Left ventricle myocardium inferior (tissue), 1 donor: ENCODE measurements at places on chromosomes 13 and 19. TPM values are rescaled to one million over a fixed set of nuclear protein-coding genes. Genes with fewer than 3 reads are reported as not detected.
A peak's percentile ranks its signal among the peaks of the same experiment; 100 is the strongest.

DNA sequence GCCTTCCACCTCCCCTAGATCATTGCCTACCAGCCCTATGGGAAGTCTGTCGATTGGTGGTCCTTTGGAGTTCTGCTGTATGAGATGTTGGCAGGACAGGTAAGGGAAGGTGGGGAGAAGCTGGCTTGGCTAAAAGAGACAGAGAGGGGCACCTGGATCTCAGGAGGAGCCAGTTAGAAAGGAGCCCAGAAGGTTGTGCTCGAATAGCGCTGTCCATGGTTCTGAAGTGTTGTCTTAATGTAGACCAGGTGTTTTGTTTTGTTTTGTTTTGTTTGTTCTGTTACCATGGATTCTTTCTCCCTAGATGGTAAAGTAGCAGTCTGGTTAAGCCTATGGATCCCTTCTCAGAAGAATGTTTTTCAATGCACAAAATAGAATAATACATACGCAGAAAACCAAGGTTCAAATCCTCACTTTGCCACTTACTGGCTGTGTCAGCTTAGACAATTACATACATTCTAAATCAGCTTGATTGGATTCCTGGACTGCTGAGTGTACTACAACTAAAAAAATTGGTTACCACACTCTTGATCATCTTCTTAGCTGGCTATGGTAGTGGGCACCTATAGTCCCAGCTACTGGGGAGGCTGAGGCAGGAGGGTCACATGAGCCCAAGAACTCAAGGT, 5.9 kb upstream of the CACNG7 start:
- no peaks in the 10 kb centered on the region for H3K36me3 ChIP-seq
- H3K4me3 ChIP-seq = no peak overlapping the region
- peaks cover 98% of the 10 kb centered on the region for H3K27me3 ChIP-seq
- DNase-seq = no peak

- H3K27me3 ChIP-seq = no peaks in the 10 kb centered on the region
- H3K27ac ChIP-seq = no peak overlapping the region
- H3K36me3 ChIP-seq = no peaks in the 10 kb centered on the region
- no peak overlapping the region for H3K4me3 ChIP-seq
- no peaks in the 10 kb centered on the region for H3K4me1 ChIP-seq
Measured at GRCh38 chr13:73189362-73189761, 130.6 kb downstream of the KLF5 start.

DNA sequence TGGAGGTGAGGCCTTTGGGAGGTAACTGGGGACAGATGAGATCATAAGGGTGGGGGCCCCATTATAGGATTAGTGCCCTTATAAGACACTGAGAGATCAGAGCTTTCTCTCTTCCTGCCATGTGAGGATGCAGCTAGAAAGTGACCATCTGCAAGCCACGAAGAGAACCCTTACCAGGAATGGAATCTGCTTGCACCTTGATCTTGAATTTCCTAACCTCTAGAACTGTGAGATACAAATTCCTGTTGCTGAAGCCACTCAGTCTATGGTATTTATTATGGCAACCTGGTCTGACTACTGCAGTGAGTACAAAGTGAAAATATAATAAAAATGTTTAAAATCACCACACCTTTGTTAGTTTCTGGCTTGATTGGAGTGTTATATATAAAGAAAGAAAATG, 388.0 kb downstream of the LMO7 start:
- H3K27ac ChIP-seq = no peak overlapping the region
- no peak overlapping the region for H3K4me3 ChIP-seq
- no peaks in the 10 kb centered on the region for H3K27me3 ChIP-seq
- no peaks in the 10 kb centered on the region for H3K4me1 ChIP-seq

- H3K27me3 ChIP-seq = no peaks in the 10 kb centered on the region
- peaks cover 11% of the 10 kb centered on the region for H3K36me3 ChIP-seq
- no peak overlapping the region for H3K4me3 ChIP-seq
- peaks cover 30% of the 10 kb centered on the region for H3K4me1 ChIP-seq
- peak overlapping the region; percentile 93 for H3K27ac ChIP-seq
Measured at GRCh38 chr19:44822177-44822576, 13.3 kb downstream of the BCAM start.

DNA sequence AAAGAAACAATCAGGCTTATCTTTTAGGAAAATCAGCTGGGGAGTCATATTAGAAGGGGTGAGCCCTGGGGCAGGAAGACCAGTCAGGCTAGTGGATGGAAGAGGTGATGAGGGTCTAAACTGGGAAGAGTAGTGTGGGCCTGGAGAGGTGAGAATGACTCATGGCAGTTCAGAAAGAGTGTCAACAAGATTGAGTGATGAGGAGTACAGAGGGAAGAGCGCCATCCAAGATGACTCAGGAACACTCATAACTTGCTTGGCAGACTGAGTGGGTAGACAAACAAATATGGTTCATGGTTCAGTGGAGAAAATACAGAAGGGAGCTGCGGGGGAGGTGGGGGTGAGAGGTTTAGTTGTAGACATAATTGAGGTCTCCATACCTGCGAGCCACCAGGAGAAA, 17.3 kb upstream of the CLDN10 start:
- no peak overlapping the region for H3K4me3 ChIP-seq
- H3K4me1 ChIP-seq = peaks cover 8% of the 10 kb centered on the region
- H3K27ac ChIP-seq = no peak overlapping the region
- DNase-seq = no peak
- H3K36me3 ChIP-seq = no peaks in the 10 kb centered on the region

DNA sequence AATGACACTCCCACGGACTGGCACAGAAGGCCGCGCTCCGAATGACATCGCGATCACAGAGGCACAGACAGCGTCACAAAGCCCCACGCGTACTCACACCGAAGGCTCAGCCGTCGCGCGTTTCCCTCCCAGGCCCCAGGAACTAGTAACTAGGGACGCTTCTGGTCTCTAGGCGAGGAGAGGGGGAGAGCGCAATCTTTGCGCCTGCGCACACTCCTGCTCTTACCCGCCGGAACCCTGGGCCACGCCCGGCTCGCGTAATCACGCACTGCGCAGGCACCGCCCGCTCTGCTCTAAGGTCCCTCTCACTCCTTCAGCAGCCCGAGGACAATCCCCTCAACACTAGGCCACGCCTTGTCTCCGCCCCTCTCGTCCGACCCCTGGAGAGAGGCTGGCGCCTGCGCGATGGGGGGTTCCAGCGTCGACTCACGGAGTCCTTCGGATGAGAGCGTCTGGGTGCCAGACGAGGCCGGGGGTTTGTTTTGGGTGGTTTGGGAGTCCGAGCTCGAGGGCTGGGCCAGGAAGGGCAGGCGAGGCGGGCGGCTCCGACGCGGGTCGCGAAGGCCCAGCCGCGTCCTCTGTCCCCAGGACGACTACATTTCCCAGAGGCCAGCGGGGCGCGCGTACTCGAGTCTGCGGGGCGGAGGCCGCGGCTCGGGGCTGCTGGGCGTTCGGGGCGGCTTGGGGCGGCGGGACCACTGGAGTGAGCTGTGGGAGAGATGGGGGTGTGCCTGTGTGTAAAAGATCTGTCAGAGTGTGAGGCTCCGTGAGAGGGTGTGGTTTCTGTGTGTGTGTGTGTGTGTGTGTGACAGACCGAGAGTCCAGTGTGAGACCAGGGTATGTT, at the start of gene ZNF471:
Gene ZNF471 (plus strand): TSS at position 410 of the 844 bp plus-strand sequence. CDS start 3,717 bp downstream, outside the sequence.
- DNase-seq = peak; percentile 99
- H3K4me1 ChIP-seq = peaks cover 18% of the 10 kb centered on the region
- peak within 1 kb of the TSS; percentile 99 for H3K27ac ChIP-seq
- H3K4me3 ChIP-seq = peak within 1 kb of the TSS; percentile 86
- H3K27me3 ChIP-seq = no peaks in the 10 kb centered on the region
- H3K36me3 ChIP-seq = peaks cover 20% of the 10 kb centered on the region

- DNase-seq = no peak
- peaks cover 21% of the 10 kb centered on the region for H3K36me3 ChIP-seq
- H3K27ac ChIP-seq = no peak overlapping the region
- H3K4me3 ChIP-seq = no peak overlapping the region
- H3K27me3 ChIP-seq = no peaks in the 10 kb centered on the region
Measured at GRCh38 chr13:45474584-45475454, 10.1 kb downstream of the COG3 start.

GRCh38 chr19:19446655-19447437, 41.4 kb downstream of the GATAD2A start:
- peaks cover 60% of the 10 kb centered on the region for H3K4me1 ChIP-seq
- no peaks in the 10 kb centered on the region for H3K36me3 ChIP-seq
- H3K27me3 ChIP-seq = no peaks in the 10 kb centered on the region
- H3K4me3 ChIP-seq = no peak overlapping the region
- no peak overlapping the region for H3K27ac ChIP-seq
- DNase-seq = no peak

GRCh38 chr19:19385896-19386869, 19.3 kb upstream of the GATAD2A start:
- H3K27ac ChIP-seq = peak overlapping the region; percentile 94
- DNase-seq = no peak
- H3K27me3 ChIP-seq = no peaks in the 10 kb centered on the region

GRCh38 chr19:51097166-51097738, 11.0 kb downstream of the CTU1 start:
- H3K27ac ChIP-seq = no peak overlapping the region
- no peaks in the 10 kb centered on the region for H3K27me3 ChIP-seq
- H3K4me3 ChIP-seq = no peak overlapping the region
- H3K36me3 ChIP-seq = peaks cover under 1% of the 10 kb centered on the region
- peaks cover 31% of the 10 kb centered on the region for H3K4me1 ChIP-seq

GRCh38 chr19:19215792-19216191, 4.0 kb downstream of the NCAN start:
- no peaks in the 10 kb centered on the region for H3K4me1 ChIP-seq
- H3K27ac ChIP-seq = no peak overlapping the region
- no peak overlapping the region for H3K4me3 ChIP-seq
- peaks cover 89% of the 10 kb centered on the region for H3K27me3 ChIP-seq
- no peak for DNase-seq
- no peaks in the 10 kb centered on the region for H3K36me3 ChIP-seq

DNA sequence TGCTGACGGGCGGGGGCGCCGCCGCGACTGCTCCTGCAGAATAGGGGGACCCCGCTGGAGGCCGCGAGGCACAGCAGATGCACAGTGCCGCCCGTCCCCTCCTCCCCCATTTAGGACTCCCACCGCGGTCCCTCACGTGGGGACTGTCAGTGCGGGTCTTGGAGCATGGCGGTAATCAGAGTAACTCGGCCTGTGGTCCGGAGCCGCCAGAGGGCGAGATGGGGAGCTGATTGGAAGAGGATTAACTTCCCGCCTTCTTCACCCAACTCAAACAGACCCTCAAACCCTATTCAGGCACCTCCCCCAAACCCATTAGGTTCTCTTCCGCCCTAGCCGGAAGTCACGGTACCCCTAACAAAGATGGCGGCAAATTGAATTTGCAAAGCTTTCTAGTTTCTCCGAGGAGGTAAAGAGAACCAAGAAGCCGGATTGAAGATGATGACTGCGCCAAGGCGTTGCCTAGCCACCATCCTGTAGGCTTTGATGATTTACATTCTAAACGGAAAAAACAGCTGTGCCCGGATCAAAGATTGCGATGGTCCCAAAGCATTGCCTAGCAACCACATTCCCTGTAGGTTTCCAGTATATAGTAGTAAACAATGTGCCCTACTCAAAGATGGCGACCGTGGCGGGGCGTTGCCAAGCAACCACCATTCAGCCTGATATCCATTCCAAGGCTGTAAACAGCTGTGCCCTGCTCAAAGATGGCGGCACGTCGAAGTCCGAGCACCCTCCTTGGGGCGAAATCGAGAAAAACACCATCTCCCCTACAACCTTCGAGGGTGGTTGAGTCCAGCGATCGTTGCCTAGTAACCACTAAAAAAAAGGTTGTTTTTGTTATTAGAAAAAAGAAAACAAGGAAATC, at the start of gene FUZ:
Gene FUZ (minus strand): TSS at position 296 of the 865 bp plus-strand sequence. CDS start 186 bp downstream, at position 110.
- H3K4me1 ChIP-seq = peaks cover 56% of the 10 kb centered on the region
- peak; percentile 98 for DNase-seq
- H3K4me3 ChIP-seq = peak within 1 kb of the TSS; percentile 81
- H3K27ac ChIP-seq = peak within 1 kb of the TSS; percentile 96
- H3K36me3 ChIP-seq = no peaks in the 10 kb centered on the region

GRCh38 chr13:28496188-28496564, 1.2 kb upstream of the FLT1 start:
- peak overlapping the region; percentile 75 for H3K4me3 ChIP-seq
- peaks cover 37% of the 10 kb centered on the region for H3K4me1 ChIP-seq
- H3K36me3 ChIP-seq = no peaks in the 10 kb centered on the region
- H3K27ac ChIP-seq = peak overlapping the region; percentile 92
- no peak for DNase-seq

DNA sequence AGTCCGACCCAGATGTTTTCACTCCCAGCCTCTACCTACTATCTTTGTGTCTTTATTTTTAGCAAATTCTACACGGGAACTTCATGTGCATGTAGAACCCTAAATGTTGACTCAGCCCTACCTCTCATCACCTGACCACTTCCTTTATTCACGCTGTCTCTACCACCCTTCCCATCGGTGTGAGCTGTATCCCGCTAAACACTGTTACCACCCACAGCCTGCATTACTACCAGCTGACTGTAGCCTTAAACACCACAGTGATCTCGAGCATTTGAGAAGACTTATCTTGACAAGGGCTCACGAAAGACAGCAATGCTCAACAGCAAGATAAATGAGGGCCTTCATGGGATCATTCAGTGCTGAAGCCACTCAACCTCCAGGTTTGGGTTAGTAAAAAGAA, 15.1 kb downstream of the NCR1 start:
- H3K4me1 ChIP-seq = no peaks in the 10 kb centered on the region
- H3K27ac ChIP-seq = no peak overlapping the region

DNA sequence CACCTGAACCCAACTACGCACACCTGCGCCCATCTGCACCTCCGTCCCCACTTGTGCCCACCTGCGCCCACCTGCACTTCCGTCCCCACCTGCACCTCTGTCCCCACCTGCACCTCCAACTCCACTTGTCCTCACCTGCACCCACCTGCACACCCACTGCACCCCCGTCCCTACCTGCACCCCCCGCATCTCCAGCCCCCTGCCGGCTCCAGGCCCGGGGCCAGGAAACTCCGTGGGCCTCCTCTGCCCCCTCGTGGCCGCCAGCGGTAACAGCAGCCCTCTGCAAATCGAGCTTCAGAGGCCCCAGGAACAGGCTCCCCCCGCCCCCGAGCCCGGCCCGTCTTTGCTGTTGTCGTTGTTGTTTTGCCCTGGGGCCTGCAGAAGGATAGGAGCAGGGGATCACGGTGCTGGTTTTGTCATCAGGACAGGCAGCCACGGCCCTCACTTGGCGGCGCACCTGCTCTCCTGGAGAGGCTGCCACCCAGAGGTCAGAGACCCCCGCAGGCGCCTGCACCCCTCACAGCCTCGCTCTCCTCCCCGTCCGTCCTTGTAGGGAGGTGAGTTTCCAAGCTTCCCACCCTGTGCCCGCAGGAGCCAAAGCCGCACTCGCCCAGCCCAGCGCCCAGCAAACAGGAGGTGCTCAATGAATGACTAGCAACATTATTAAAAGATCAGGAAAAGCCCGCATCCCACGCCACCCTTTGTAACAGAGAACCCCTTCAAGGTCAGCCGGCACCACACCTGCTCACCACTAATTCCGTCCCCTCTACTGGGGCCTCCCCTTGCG, 65.4 kb downstream of the GNG7 start:
- no peaks in the 10 kb centered on the region for H3K36me3 ChIP-seq
- peaks cover 10% of the 10 kb centered on the region for H3K27me3 ChIP-seq
- DNase-seq = peak; percentile 69
- no peak overlapping the region for H3K4me3 ChIP-seq

The PBX4 gene
- total RNA-seq = not detected

The PDCD5 gene
- total RNA-seq = 110 TPM

The IGFL2 gene
- not detected for total RNA-seq

The DNAAF3 gene
- total RNA-seq = 1.8 TPM

The LCP1 gene
- 14.1 TPM for total RNA-seq
